Stimulated activated CD8-positive, alpha-beta memory T cell treated with anti-CD3 and anti-CD28 coated beads, Interleukin-4, amount 100 ng/mL, for 1 hour (primary cell): ENCODE measurements at places on chromosomes 12 and 14.

DNA sequence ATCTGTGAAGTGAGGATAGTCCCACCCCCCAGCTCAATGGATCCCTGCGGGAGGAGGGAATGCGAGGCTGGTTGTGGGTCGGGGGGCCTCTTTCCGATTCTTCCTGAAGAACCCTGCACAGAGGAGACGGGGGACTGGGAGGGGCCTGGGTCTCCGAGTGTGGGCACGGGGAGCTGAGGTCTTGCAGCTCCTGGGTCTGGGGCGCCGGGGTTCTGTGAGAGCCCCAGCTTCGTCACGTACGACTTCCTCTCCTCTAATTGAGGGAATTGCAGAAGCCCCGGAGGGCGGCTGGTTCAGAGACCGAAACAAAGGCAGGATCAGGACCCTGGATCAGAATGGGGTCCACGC is 66.6 kb downstream of the DIO3 start:
- no peak for DNase-seq

GRCh38 chr14:68140076-68140741 is 320.6 kb downstream of the RAD51B start:
- no peak for DNase-seq

DNA sequence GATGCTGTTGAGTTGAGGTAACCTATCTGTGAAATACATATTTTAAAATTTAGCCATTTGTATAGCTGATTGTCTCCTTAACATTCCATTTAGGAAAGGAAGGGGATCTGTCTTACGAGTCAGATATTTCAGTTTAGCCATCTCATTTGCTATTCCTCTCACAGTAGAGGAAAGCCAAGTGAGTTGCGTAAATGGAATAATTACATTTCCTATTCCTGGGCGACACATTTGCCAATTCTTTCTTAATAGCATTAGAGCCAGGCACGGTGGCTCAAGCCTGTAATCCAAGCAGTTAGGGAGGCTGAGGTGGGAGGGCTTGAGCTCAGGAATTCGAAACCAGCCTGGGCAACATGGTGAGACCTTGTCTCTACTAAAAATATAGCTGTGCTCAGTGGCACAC is 116.3 kb downstream of the TMX1 start:
- DNase-seq, result no peak

DNA sequence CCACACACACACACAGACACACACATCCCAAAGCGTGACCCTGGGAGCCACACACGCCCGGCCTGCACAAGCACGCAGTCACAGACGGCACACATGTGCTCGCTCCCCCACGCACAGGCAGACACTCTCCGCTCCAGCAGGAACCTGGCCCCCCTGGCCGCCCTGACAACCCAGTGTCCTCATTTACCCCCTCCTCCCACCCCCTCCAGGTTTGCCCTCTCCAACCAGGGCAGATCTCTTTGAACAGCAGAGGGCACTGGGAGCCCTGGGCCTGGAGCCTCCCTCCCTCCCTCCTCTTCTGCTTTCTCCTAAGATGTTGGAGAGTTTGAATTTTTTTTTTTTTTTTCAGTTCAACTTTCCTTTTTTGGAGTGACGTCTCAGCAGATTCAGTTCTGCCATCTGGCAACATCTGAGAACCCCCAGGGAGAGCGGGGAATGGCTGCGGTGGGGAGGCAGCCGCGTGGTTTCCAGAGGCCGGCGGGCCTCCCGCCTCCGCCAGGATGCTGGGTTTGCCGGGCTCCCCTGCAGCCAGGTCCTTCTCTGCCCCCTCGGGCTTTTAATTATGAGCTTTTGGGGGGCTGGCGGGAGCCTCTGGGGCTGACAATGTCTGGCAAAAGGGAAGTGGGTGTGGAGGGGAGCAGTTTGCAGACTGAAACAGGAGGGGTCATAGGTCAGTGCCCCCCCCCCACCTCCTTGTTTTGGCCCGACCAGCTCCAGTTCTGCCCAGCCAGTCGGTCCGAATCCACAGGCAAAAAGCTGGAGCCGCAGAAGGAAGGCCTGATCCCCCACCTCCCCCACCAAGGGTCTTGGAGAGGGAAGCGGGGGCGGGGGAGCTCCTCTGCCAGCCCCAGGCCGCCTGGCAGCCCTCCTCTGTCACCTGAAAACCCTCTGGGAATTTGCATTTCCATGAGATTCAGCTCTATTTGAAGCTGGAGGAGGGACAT is 1.3 kb upstream of the NCOR2 start:
- no peak for DNase-seq

- no peak for DNase-seq
Observed at GRCh38 chr12:65822732-65823512, 1.4 kb upstream of the HMGA2 start.

DNA sequence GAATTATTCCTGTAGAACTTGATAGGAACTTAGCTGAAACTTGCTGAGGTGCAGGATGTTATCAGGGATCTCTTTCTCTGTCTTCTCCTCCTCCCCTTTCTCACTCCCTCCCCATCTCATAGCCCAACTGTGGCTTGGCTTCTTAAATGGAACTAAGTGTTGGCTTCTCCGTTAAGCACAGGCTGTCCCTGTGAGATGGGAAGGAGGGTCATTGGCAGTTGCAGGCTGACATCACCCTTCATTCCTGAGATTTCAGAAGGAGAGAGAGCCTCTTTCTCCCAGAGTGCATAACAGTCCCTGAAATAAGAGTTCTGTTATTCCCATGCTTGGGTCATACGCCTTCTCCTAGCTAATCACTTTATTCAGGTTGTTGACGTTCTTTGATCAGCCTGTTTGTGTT is 162.0 kb downstream of the UNC79 start:
- no peak for DNase-seq

GRCh38 chr14:43411841-43412240 is 1095.2 kb downstream of the FSCB start:
- DNase-seq, result no peak

DNA sequence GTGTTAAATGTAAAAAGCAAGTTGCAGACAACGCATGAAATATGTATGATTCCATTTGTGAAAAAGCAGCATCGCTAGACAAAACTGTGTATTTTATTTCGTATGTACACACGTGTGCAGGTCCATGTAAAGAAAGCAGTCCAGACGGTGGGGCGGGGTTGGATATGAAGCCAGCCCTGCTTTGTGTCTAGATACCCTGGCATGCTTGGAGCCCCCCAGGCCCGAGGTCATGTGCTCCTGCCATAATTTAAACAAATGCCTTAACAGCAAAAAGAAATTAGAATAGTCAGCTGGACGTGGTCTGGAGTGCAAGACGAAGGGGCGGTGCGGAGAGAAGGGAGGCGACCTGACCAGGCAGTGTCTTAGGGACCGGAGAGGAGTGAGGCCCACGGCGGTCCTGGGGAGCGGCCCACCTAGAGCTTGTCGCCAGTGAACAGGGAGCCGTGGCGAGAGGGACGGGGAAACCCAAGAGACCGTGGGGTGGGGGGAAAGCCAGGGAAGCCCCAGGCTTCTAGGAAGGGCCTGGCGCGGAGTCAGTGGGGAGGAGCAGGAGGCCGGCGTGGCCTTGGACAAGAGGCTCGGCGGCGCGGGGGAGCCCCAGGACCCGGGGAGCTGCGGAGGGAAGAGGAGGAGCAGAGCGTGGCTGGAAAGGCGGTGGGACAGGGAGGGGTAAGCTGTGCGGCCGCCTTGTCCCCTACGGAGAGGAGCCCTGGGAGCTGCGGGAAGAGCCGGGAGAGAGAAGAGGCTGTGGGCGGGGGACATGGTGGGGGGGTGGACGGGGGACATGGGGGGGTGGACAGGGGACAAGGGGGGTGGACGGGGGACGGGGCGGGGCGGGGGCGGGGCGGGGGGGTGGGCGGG is 118.5 kb upstream of the C14orf180 start:
- no peak for DNase-seq
